ENCODE measurements at places on chromosomes 12 and 14. TPM values are rescaled to one million over a fixed set of nuclear protein-coding genes. Genes with fewer than 3 reads are reported as not detected.

CLEC6A gene
- not detected for total RNA-seq

RFX4 gene
- not detected for total RNA-seq

RASSF8 gene
- 4.3 TPM for total RNA-seq

FLRT2 gene
- 2.1 TPM for total RNA-seq

FKBP3 gene
- total RNA-seq, result 45.4 TPM

CLEC7A gene
- 22.3 TPM for total RNA-seq

LTBP2 gene
- 14.4 TPM for total RNA-seq

PCED1B gene
- total RNA-seq, result 1.7 TPM

NXPH4 gene
- total RNA-seq, result 6.7 TPM

PELI2 gene
- 1.8 TPM for total RNA-seq

PFDN5 gene
- total RNA-seq, result 306 TPM

AP4S1 gene
- 5.1 TPM for total RNA-seq

MGP gene
- 16.7 TPM for total RNA-seq

GPR65 gene
- total RNA-seq, result 0.20 TPM

PTPRR gene
- total RNA-seq, result not detected

GLIPR1 gene
- 4.1 TPM for total RNA-seq

ADAM21 gene
- total RNA-seq, result not detected

AKAP6 gene
- total RNA-seq, result 4.4 TPM

NOP9 gene
- 20.5 TPM for total RNA-seq

MYF6 gene
- total RNA-seq, result not detected

GALNT9 gene
- total RNA-seq, result not detected

PARPBP gene
- total RNA-seq, result 10.4 TPM

KLRC1 gene
- not detected for total RNA-seq

SIX6 gene
- not detected for total RNA-seq

SYCP3 gene
- total RNA-seq, result 0.12 TPM

MGST1 gene
- total RNA-seq, result 145 TPM

C1QL4 gene
- not detected for total RNA-seq

SSPN gene
- 1.4 TPM for total RNA-seq

TMEM132C gene
- 0.16 TPM for total RNA-seq

TAS2R7 gene
- not detected for total RNA-seq

PRH2 gene
- not detected for total RNA-seq

CMA1 gene
- total RNA-seq, result 0.64 TPM

CLEC4D gene
- 0.24 TPM for total RNA-seq

SLC39A5 gene
- total RNA-seq, result not detected

HVCN1 gene
- 1.3 TPM for total RNA-seq

IFI27 gene
- 70.2 TPM for total RNA-seq

FOXA1 gene
- total RNA-seq, result 14.6 TPM

SERPINA3 gene
- 22.9 TPM for total RNA-seq

PTPRQ gene
- 0.04 TPM for total RNA-seq

All from esophagus mucosa (tissue), 1 donor.